Mesothelial cell of epicardium (in vitro differentiated cells): ENCODE measurements at places on chromosomes 6 and 20.

GRCh38 chr6:130115036-130115435 lies 96.7 kb downstream of the L3MBTL3 start:
- H3K4me1 ChIP-seq, result no peaks in the 10 kb centered on the region
- no peak overlapping the region for H3K27ac ChIP-seq
- no peak overlapping the region for H3K4me3 ChIP-seq
- no peaks in the 10 kb centered on the region for H3K27me3 ChIP-seq

GRCh38 chr6:163759542-163759941 lies 345.0 kb downstream of the QKI start:
- H3K27me3 ChIP-seq, result no peaks in the 10 kb centered on the region
- peaks cover 6% of the 10 kb centered on the region for H3K4me1 ChIP-seq
- H3K36me3 ChIP-seq, result no peaks in the 10 kb centered on the region
- H3K4me3 ChIP-seq, result no peak overlapping the region
- no peak for DNase-seq

GRCh38 chr20:49749625-49750024 lies 35.9 kb upstream of the B4GALT5 start:
- no peak overlapping the region for H3K4me3 ChIP-seq
- no peaks in the 10 kb centered on the region for H3K36me3 ChIP-seq
- H3K27me3 ChIP-seq, result no peaks in the 10 kb centered on the region
- DNase-seq, result no peak
- no peak overlapping the region for H3K27ac ChIP-seq

GRCh38 chr20:30484009-30484748 lies 773.3 kb upstream of the DEFB115 start:
- H3K27me3 ChIP-seq, result no peaks in the 10 kb centered on the region
- no peak overlapping the region for H3K4me3 ChIP-seq
- no peak overlapping the region for H3K27ac ChIP-seq
- no peak for DNase-seq
- H3K36me3 ChIP-seq, result peaks cover 7% of the 10 kb centered on the region

DNA sequence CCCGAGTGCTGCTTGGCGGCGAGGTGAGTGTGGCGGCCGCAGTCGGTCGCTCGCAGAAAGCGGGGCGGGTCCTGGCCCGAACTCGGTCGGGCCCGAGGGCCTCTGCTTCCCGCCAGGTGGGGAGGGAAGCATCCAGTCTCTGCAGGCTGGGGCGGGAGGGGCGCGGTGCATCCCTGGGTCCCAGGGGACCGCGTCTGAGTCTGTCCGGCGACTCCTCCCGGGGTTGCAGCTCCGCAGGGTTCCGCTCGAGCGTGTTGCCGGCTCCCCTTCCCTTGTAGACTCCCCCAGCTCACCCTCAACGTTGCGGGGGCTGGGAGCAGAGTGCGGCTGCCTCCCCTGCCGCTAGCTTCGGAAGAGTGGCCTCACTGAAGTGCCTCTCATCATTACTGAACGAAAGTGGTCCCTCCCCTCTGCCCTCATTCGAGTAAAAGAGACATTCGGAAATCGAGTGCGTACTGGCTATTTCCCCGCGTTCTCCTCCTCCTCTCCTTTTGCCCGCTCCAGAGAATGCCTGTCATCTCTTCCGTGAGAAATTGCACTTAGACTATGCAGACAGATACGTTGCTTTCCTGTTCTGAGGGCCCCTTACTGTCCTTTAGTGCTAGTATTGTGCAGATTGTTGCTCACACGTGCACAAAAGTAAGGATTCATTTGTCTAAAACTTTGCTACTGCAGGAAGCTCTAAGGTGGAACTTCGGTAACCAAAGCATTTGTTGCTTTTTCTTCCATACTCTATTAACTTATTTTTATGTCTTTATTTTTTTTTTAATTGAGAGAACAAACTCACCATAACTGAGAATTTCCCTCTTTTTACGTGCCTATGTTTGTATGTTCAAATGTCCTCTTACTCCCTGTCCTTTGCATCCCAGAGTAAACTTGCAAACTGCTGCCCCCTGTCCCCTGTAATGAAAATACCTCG lies 751 bp downstream of the MAP3K4 start:
- H3K4me3 ChIP-seq, result peak overlapping the region; percentile 86
- no peaks in the 10 kb centered on the region for H3K36me3 ChIP-seq
- no peak for DNase-seq
- no peaks in the 10 kb centered on the region for H3K27me3 ChIP-seq
- peaks cover 12% of the 10 kb centered on the region for H3K4me1 ChIP-seq

GRCh38 chr20:4812216-4812615 lies 90.5 kb downstream of the PRND start:
- peaks cover 10% of the 10 kb centered on the region for H3K4me1 ChIP-seq
- H3K4me3 ChIP-seq, result no peak overlapping the region

GRCh38 chr6:120646101-120646500 lies 688.2 kb downstream of the TBC1D32 start:
- H3K27me3 ChIP-seq, result no peaks in the 10 kb centered on the region
- H3K4me3 ChIP-seq, result no peak overlapping the region
- no peaks in the 10 kb centered on the region for H3K36me3 ChIP-seq
- no peak overlapping the region for H3K27ac ChIP-seq
